Mesothelial cell of epicardium (in vitro differentiated cells): ENCODE measurements at places on chromosomes 13 and 19.

DNA sequence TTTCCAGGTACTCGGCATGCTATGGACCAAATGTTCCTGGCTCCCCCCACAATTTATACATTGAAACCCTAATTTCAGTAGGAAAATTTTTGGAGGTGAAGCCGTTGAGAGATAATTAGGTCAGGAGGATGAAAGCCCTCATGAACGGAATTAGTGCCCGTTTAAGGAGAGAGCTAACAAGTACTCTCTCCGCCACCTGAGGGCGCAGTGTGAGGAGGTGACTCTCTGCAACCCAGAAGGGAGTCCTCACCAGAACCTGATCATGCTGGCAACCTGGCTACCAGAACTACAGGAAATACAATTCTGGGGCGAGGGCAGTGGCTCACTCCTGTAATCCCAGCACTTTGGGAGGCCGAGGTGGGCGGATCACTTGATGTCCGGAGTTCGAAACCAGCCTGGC is 397.8 kb downstream of the SLITRK5 start:
- no peak overlapping the region for H3K4me3 ChIP-seq
- H3K27ac ChIP-seq, result no peak overlapping the region
- H3K27me3 ChIP-seq, result no peaks in the 10 kb centered on the region

GRCh38 chr13:60379837-60380565 is 17.0 kb upstream of the TDRD3 start:
- no peak overlapping the region for H3K4me3 ChIP-seq
- no peak for DNase-seq
- H3K27me3 ChIP-seq, result no peaks in the 10 kb centered on the region
- peaks cover 3% of the 10 kb centered on the region for H3K36me3 ChIP-seq
- no peak overlapping the region for H3K27ac ChIP-seq

DNA sequence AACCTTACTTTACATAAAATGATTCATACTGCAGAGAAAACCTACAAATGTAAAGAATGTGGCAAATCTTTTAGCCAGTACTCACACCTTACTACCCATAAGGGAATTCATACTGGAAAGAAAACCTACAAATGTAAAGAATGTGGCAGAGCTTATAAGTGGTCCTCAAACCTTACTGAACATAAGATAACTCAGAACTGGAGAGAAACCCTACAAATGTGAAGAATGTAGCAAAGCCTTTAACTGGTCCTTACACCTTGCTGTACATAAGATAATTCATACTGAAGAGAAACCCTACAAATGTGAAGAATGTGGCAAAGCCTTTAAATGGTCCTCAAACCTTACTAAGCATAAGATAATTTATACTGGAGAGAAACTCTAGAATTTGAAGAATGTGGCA is 90.1 kb downstream of the ZNF675 start:
- no peaks in the 10 kb centered on the region for H3K4me1 ChIP-seq
- H3K36me3 ChIP-seq, result peaks cover 3% of the 10 kb centered on the region
- H3K27me3 ChIP-seq, result no peaks in the 10 kb centered on the region
- H3K4me3 ChIP-seq, result no peak overlapping the region
- H3K27ac ChIP-seq, result no peak overlapping the region

DNA sequence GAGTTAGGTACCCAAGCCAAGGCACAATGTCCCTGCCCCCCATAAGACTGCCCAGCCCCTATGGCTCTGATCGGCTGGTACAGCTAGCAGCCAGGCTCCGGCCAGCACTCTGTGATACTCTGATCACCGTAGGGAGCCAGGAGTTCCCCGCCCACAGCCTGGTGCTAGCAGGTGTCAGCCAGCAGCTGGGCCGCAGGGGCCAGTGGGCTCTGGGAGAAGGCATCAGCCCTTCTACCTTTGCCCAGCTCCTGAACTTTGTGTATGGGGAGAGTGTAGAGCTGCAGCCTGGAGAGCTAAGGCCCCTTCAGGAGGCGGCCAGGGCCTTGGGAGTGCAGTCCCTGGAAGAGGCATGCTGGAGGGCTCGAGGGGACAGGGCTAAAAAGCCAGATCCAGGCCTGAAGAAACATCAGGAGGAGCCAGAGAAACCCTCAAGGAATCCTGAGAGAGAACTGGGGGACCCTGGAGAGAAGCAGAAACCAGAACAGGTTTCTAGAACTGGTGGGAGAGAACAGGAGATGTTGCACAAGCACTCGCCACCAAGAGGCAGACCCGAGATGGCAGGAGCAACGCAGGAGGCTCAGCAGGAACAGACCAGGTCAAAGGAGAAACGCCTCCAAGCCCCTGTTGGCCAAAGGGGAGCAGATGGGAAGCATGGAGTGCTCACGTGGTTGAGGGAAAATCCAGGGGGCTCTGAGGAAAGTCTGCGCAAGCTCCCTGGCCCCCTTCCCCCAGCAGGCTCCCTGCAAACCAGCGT is 3.0 kb upstream of the KMT2B start:
- H3K4me3 ChIP-seq, result peak overlapping the region; percentile 51
- H3K27ac ChIP-seq, result no peak overlapping the region
- no peaks in the 10 kb centered on the region for H3K36me3 ChIP-seq
- peaks cover 24% of the 10 kb centered on the region for H3K4me1 ChIP-seq
- H3K27me3 ChIP-seq, result no peaks in the 10 kb centered on the region
- no peak for DNase-seq

DNA sequence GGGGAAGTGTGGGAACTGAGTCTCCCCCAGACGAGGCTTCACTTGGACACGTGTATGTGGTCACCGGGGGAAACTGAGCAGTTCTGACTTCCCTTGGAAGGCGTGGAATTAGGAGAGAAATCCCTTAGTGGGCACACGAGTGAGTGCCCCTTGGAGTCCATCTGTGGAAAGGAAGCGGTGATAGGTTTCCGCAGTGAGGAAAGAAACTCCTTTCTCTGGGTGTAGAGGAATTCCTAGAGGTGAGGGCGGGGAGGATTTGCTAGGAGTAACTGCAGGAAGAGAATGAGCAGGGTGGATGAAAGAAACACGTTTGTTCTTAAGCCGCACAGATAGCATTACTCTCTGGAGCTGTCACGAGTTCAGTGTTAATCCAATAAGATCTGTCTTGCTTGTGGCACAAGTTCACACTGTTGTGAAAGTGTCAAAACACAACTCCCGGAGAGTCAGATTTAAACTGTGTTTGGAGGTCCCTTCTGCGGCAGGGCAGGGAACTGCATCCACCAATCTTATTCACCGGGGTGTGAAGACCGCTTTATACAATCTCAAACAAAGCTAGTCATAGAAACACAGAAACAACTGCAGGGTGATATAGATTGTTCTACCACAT is 1.2 kb downstream of the KL start:
- H3K4me1 ChIP-seq, result peaks cover 19% of the 10 kb centered on the region
- no peak for DNase-seq
- no peaks in the 10 kb centered on the region for H3K36me3 ChIP-seq
- H3K4me3 ChIP-seq, result peak overlapping the region; percentile 33
- no peak overlapping the region for H3K27ac ChIP-seq

GRCh38 chr13:97221046-97221445 is 1.1 kb upstream of the MBNL2 start:
- H3K4me3 ChIP-seq, result no peak overlapping the region
- H3K27ac ChIP-seq, result peak overlapping the region; percentile 98
- DNase-seq, result no peak
- peaks cover 41% of the 10 kb centered on the region for H3K4me1 ChIP-seq

DNA sequence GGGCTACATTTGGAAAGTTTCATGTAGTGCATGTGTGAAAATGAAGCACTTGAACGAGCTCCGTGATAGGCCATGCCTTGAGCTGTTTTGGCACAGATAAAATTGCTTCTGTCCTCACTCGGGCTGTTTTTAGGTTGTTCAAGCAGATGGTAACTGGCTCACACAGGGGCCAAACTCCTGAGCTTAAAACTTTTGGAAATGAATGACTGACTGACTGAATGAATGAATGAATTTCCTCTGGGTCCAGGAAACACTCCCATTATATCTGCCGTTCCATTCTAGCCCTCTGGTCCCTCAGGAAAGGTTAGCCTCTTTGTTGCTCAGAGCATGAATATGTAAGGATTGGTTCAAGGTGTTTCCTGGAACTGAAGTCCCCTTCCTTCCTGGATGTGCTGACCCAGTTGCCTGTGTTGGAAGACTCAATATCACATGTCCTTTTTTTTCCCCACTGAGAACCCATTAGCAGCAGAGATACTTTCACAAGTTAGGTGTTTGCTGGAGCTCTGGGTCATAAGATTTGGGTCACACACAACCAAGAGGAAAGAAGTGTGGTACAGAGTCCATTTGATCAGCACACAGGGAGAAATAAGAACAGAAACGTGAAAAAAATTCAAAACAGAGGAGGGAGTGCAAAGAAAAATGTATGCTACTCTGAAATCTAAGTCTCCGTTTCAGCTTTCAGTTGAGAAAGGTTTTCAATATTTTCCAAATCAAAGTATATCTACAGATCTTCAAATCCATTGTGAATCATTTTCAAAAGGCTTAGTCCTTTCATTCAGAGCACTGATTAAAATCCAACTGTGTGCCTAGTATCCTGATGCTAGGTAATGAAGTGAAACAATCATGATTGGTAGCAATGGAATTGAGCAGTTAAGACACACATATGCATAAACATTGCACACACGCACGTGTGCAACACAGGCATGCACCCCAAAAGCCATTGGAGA is 18.9 kb downstream of the MBNL2 start:
- no peak overlapping the region for H3K4me3 ChIP-seq
- H3K36me3 ChIP-seq, result no peaks in the 10 kb centered on the region
- no peak overlapping the region for H3K27ac ChIP-seq

GRCh38 chr13:65112123-65112522 is 2118.0 kb downstream of the PCDH9 start:
- H3K27ac ChIP-seq, result no peak overlapping the region

DNA sequence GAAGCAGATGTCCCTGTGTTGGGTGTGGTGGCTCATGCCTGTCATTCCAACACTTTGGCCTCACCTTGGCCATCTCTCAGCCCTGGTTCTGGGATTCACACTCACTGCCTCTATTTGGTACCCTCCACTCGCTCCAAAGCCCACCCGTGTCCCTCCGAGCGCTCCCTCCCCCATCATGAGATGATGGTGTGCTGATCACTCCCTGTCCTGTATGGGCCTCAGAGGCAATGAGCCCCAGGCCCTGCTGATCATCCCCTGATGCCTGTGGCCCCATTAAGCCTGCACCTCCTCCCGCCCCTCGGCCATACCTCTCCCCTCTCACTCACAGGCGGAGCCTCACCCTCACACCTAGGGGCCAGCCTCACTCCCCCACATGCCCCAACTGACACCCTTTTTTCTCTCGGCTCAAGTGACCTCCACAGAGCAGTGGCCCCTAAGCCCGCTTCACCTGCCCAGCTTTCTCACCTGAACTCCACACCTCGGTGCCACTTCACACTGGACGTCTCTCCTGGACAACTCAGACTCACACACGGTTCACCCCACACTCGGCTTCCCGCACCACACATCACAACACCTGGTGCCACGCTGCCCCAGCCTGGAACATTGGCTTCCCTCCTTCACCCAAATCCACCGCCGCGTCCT is 114.5 kb downstream of the STK24 start:
- peaks cover 41% of the 10 kb centered on the region for H3K36me3 ChIP-seq
- no peak overlapping the region for H3K27ac ChIP-seq
- H3K4me1 ChIP-seq, result peaks cover 5% of the 10 kb centered on the region
- no peak for DNase-seq
- H3K27me3 ChIP-seq, result no peaks in the 10 kb centered on the region
- H3K4me3 ChIP-seq, result no peak overlapping the region
